ENCODE measurements at places on chromosomes 12 and 14. TPM values are rescaled to one million over a fixed set of nuclear protein-coding genes. Genes with fewer than 3 reads are reported as not detected.

The CEBPE gene
- not detected for polyA plus RNA-seq

DNA sequence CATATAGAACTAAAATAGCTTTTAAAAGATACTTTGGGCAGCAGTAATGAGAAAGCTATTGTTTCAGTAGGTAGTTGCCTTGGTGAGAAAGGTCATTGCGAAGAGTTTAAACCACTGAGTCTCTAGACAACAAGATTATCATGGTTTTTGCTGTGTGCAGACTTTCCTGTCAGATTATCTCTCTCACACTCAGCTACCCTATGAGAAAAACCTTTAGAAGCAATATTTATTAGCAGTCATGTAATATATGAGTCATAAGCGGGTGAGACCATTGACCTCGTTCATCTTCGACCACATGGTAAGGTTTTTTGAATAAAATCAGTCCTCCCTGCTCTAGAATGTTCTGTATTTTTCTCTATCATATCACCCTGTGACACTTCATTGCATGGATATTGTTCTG, 59.9 kb downstream of the GPR65 start:
- DNase-seq = no peak
- H3K4me3 ChIP-seq = no peak overlapping the region
- H3K27ac ChIP-seq = no peak overlapping the region
- H3K27me3 ChIP-seq = no peaks in the 10 kb centered on the region
- no peaks in the 10 kb centered on the region for H3K4me1 ChIP-seq

The CLEC9A gene
- not detected for polyA plus RNA-seq

GRCh38 chr12:79266343-79267144, 402.0 kb downstream of the SYT1 start:
- H3K4me3 ChIP-seq = no peak overlapping the region
- no peaks in the 10 kb centered on the region for H3K4me1 ChIP-seq
- H3K27me3 ChIP-seq = no peaks in the 10 kb centered on the region
- no peak for DNase-seq

Measured in endothelial cell of umbilical vein (primary cell).